Hematopoietic multipotent progenitor cell (in vitro differentiated cells): ENCODE measurements at places on chromosomes 13 and 19. TPM values are rescaled to one million over a fixed set of nuclear protein-coding genes. Genes with fewer than 3 reads are reported as not detected.

ANGPTL4 gene
- 0.27 TPM for total RNA-seq

- DNase-seq = peak; percentile 54
Measured at GRCh38 chr13:46982856-46983582, 86.2 kb upstream of the HTR2A start.

- no peak for DNase-seq
Measured at GRCh38 chr19:925087-925525, 729 bp upstream of the ARID3A start.

GRCh38 chr13:75250526-75251178 lies 231.3 kb downstream of the TBC1D4 start:
- no peak for DNase-seq

GRCh38 chr19:49442771-49443365 lies 1.5 kb upstream of the SLC17A7 start:
- DNase-seq = no peak

DNA sequence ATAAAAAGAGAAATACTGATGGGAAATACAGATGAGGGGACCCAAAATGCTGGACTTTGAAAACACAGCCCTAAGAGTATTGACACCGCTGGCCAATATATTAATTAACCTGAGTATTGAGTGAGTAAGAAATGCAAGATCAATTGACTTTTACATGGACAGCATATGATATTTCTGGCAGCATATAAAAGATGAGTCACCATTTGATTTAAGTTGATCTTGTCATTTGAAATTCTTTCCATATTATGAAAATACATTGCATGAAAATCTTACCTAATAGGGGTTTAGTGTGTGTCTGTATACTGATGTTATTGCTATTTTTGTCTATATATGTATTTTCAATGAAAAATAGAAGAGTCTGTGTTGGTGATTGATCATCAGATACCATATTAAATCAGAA lies 619.6 kb downstream of the KCTD12 start:
- no peak for DNase-seq

- no peak for DNase-seq
Measured at GRCh38 chr19:39074205-39074692, 9.9 kb upstream of the ACP7 start.

GRCh38 chr13:100434010-100434763 lies 154.4 kb downstream of the GGACT start:
- DNase-seq = no peak

DNA sequence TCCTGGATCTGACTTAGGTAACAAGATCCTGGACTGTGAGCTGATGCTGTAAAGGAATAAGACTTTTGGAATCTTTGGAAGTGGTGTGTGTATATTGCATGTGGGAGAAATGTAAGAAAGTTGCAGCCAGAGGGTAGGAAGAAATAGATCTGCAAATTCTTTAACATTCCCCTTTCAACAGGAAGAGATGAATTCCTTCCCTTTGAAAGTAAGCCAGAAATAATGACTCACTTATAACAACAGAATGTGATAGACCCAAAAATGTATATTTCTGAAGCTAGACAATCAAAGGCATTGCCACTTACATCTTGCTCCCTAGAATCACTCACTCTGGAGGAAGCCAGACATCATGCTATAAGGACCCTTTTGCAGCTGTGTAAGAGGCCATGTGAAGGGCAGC lies 9.8 kb upstream of the SIAH3 start:
- no peak for DNase-seq
